Left renal cortex interstitium (tissue), 4 donors: ENCODE measurements at places on chromosomes 13 and 19. TPM values are rescaled to one million over a fixed set of nuclear protein-coding genes. Genes with fewer than 3 reads are reported as not detected.

DNA sequence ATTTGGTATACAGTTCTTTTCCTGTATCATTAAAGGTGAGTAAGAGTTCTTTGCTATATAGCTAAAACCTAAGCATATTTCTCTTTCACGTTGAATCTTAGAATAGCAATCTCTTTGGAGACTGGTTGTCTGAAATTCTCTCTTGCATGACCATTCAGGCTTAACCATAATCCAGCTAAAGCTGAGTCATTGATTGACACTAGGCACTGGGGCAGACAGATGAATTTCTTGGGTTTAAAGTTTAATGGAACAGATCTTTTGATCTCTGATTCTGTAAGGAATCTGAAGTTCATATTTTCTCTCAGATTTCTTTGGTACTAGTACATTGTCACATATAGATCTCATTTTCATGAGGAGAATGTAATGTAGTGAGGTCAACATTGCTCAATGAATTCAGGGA lies 397.3 kb upstream of the MIR17HG start:
- no peak for DNase-seq

- DNase-seq = no peak
Measured at GRCh38 chr13:77267362-77267761, 59.5 kb downstream of the MYCBP2 start.

- DNase-seq = no peak
Measured at GRCh38 chr13:51291341-51291740, 48.1 kb upstream of the SERPINE3 start.

GRCh38 chr19:51066393-51067186 lies 1.7 kb upstream of the KLK13 start:
- no peak for DNase-seq

DNA sequence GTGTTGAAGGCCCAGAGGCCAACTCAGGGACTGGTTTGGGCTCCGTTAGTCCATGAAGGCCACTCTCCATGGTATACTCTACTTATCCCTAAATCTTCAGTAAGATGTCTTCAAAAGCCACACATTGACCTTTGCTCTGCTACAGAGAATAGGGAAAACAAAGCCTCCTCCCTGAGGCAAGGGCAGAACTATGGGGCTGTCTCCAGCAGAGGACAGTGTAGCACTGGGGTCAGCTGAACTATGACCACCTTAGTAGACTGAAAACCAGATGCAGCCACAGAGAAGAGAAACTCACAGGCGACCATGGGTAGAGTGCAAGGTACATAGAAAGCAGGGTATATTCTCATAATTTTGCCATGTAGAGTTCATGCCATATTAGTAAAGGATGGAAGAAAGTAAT lies 587.4 kb downstream of the LMO7 start:
- DNase-seq = no peak

DNA sequence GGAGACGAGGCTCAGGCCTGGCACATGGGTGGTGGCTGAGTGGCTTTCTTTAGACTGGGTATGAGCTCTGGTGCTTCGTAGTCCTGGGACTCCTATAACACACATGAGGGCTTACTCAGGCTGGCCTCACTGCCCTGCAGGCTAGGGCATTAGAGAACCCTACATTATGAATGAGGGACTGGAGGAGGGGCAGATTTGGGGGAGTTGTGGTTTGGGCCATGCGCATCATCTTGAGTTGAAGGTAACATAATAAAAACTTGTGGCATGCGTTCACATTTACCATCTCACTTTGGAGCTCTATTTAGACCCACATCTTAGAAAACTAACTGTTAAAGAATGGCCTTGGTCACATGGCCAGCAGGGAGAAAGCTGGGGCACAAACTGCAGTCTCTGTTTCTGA lies 54.2 kb downstream of the STARD13 start:
- DNase-seq = no peak

Gene FPR3
- 0.51 TPM for polyA plus RNA-seq

DNA sequence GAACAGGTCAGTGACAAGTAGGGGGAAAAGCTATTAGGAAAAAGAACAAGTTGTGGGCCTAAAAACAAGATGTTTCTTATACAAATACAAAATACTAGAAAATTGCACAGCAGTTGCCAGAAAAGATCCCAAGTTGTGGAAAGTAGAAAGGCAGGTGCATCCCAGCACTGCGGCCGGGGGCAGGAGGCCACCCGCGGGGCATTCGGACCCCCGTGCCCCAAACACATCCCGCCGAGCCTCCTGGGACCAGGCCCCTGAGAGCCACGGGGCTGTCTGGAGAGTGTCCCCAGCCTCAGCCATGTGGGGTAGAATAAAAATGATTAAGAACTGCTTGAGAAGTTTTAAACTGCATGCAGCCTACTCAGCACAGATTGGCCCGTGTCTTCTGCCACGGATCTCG lies 11.4 kb downstream of the RASA3 start:
- DNase-seq = no peak

GRCh38 chr13:45521297-45521696 lies 56.6 kb downstream of the COG3 start:
- no peak for DNase-seq

- no peak for DNase-seq
Measured at GRCh38 chr19:2047449-2048103, 3.5 kb downstream of the MKNK2 start.

Gene SKA3
- 11.8 TPM for polyA plus RNA-seq

- no peak for DNase-seq
Measured at GRCh38 chr19:47357788-47358680, 8.9 kb downstream of the DHX34 start.

GRCh38 chr13:22064854-22065620 lies 394.2 kb downstream of the FGF9 start:
- no peak for DNase-seq

- no peak for DNase-seq
Measured at GRCh38 chr13:78881751-78882150, 222.8 kb upstream of the OBI1 start.

DNA sequence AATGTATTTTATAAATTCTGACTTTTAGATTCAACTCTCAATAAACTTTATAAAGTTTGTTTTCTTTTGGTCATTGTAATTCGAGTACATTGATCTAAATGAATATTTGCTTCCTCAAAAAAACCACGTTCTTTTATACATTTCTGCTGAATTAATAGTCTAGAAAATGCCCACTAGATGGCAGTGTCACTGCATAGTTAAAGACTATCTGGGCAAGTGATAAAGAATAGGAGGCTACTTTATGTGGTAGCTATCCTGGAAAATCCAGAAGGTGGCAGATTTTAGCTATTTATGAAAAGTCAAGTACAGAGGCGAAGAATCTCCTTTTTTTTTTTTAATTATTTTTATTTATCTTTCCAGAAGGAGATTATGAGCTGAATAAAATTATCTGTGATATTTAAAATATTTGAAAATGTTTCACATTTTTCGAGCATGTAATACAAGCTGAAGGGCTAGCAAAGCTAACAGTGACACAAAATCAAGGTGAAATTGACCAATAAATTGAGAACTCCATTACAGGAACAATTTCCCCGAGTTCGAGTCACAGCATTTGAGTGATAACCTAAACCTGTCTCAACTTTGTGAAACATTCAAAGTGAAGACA lies 221.8 kb downstream of the OLFM4 start:
- peak; percentile 60 for DNase-seq

Gene ICAM4
- 0.55 TPM for polyA plus RNA-seq

- no peak for DNase-seq
Measured at GRCh38 chr19:14577885-14578427, 4.9 kb upstream of the CLEC17A start.

- no peak for DNase-seq
Measured at GRCh38 chr19:13841086-13841961, 35.6 kb upstream of the NANOS3 start.

DNA sequence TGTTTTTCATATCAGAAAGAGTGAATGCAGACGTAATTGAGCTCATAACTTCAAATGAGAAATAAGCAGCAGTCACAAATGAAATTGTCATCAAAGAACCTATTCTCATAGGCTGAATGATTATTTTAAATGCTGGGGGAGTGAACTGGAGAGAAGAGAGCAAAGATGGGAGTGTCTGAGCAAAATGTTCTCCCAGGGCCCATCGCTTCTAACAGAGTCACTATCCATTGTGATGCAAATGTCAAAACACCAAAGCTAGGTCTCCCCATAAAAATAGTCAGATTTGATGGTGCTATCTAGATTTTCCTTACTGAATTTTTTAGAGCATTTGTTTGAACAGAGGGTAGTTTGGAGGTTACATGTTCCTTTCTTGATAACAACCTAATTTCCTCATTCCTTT lies 278.7 kb downstream of the PCDH9 start:
- no peak for DNase-seq

DNA sequence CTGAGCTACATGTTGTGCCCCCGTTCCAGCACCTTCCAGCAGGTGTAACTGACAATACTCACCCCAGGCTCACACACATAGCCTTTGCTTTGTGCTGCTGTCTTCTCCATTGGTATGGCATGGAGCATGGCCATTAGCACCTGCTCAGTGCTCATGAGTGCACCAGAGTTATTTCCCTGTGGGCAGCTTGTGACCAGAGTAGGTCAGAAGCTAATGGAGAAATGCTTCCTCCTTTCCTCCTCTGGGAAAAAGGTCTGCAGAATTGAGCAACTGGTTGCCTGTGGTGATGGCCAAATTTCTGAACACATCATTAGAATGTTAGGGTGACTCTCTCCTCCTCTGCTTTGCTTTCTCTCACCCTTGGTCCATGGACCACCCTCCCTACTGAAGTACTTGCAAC lies 344.5 kb upstream of the TMTC4 start:
- DNase-seq = no peak

DNA sequence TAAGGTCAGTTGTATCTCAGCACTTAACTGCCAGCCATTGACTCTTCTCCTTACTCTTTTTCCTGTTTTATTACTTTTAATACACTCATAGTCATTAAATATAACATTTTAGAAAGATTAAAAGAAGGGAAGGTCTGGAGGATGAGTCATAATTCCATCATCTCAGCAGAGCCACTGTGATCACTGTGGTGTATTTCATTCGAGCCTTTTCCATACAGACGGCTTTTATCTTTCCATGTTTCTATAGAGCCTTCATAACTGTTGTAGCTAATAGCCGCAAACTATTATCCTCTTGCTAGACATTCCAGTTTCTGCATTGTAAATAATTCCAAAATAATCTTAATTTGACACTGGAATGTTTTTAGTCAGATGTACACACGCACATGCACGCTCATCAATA lies 4.7 kb upstream of the FLT1 start:
- no peak for DNase-seq

- DNase-seq = no peak
Measured at GRCh38 chr13:112244495-112245177, 131.5 kb upstream of the SPACA7 start.

Gene GAS6
- 32.0 TPM for polyA plus RNA-seq

GRCh38 chr19:29623726-29624488 lies 17.8 kb downstream of the POP4 start:
- no peak for DNase-seq

Gene ZNF548
- 17.7 TPM for polyA plus RNA-seq

DNA sequence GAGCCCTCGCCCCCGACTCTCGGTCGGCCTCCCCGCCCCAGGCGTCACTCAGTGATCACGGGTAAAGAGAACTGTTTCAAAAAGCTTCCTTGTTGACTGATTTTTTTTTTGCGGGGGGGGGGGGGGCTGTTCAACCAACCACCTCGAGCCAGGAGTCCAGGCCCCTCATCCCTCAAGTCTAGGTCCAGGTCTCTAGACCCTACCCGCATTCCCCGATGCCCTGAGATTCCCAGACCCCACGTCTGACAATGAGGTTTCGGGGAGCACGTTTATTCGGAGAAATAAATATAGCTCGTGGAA lies 4.3 kb downstream of the HRC start:
- DNase-seq = no peak

Gene LILRB4
- 0.54 TPM for polyA plus RNA-seq

DNA sequence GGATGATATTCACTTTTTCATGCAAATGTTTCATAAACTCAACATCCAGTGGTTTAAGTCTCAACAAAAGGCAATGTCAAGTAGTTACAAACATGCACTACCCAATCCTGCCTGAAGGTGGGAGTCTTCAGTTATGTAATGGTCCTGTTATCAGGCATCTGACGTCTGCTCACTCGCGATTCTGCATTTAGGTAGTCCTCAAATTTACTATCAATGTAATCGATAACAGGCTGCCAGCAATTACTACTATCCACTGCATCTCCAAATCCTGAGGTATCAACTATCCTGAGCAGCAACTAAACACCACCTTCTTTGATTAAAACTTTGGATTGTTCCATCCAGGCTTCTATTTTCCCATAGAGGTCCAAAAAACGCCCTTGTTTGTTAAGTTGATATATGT lies 51.2 kb downstream of the NLRP12 start:
- DNase-seq = peak; percentile 14

GRCh38 chr13:93055233-93055632 lies 171.4 kb upstream of the GPC6 start:
- no peak for DNase-seq

- DNase-seq = no peak
Measured at GRCh38 chr13:49336655-49337054, 88.9 kb downstream of the CDADC1 start.

DNA sequence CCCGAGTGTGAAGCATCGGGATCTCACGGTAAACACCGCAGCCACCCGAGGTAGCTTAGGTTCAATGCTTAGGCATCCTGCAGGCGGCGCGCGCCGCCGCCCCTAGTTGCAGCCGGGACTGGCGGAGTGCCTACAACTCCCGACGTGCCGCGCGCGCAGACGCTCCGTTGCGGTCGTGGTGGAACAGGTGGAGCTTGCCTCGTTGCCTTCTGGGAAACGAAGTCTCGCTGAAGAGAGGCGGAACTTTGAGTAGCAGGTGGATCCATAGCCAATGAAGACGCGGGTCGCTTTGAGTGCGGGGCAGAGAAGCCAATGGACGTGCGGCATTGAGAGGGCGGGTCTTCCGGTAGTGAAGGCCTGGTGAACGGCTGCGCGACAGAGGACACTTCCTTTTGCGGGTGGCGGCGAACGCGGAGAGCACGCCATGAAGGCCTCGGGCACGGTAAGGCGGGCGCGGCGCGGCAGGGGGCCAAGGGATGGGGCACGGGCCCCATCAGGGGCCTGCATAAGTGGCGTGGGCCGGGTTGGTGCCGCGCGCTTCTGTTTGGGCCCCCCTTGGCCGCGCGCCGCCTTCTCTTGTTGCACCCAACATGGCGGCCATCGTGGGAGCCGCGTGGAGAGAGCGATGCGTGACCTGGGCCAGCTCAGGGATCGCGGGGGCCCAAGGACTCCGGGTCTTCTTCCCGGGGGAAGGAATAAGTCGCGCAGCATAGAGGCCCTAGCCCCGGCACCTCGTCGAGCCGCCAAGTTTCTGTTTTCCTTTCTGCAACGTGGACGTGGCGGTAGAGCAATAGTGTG lies at the start of gene RPL18A:
Gene RPL18A, plus strand, starts transcription at position 378 of the 798 bp plus-strand sequence. Its CDS starts 47 bp downstream, at position 425.
- peak; percentile 96 for DNase-seq

Gene LILRA5
- polyA plus RNA-seq = 0.43 TPM

GRCh38 chr19:42065051-42065450 lies 5.0 kb downstream of the GRIK5 start:
- DNase-seq = no peak

- DNase-seq = no peak
Measured at GRCh38 chr13:112905619-112905989, 63.4 kb upstream of the MCF2L start.

DNA sequence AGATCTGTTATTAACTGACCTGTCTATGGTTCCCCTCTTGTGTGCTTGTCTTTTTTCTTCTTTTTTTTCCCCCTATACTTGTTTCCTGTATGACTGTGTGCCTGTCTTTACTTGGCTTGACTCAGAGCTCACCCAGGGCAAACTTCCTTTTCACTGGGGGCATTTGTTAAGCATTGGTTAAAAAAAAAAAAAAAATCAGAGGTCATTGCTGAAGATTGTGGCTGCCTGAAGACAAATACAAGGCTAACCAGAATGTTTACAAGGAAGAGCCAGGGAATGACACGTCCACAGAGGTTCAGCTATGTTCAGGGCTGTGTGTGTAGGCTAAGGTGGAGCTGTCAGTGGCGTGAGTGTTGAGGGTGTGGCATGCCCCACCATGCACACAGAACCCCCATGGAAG lies 47.1 kb downstream of the LNX2 start:
- no peak for DNase-seq

GRCh38 chr13:40910324-40911050 lies 108.6 kb downstream of the ELF1 start:
- no peak for DNase-seq

Gene C19orf85
- polyA plus RNA-seq = not detected
